Activated T-cell treated with anti-CD3 and anti-CD28 coated beads, Interleukin-2, amount 50 U/mL, for 48 hours (primary cell): ENCODE measurements at places on chromosomes 6 and 20.
A peak's percentile ranks its signal among the peaks of the same experiment; 100 is the strongest.

DNA sequence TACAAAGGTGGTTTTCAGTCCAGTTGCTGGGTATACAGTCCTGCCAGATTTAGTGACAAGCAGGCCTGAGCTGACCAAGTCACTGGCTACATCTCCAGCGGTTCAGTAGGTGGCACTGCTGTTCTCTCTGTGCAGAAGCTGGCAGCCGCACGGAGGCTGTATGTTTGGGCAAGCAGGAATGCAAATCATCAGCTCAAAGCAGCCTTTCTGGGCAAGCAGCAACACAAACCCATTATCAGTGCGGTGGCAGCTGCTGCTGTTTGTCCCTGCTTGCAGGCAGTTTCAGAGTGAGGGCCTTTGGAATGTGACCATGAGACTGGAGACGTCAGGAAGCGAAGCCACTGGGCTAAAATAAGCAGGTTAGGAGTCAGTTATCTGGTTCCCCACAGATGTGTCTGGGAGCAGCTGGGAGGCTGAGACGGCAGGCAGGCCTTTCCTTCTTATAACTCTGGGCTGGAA, 72.5 kb downstream of the TXLNB start:
- peak; percentile 78 for DNase-seq

DNA sequence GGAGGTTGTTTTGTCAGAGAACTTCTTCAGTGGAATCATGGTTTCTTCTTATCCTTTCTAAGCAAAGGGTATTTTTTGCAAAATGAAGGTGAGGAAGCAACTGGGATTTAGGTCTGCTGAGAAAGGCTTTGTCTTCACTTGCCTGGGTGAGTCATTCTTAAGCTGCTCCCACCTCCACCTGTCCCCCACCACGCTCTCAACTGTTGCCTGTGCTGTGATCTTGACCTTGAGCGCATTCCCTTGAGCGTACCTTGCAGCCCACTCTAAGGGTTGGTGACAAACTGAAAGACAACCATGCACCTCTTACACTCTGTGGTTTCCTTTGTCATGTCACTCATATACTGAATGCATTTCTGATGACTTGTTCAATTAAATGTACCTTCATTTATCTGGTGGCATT, 641.1 kb downstream of the RNF144B start:
- no peak for DNase-seq

DNA sequence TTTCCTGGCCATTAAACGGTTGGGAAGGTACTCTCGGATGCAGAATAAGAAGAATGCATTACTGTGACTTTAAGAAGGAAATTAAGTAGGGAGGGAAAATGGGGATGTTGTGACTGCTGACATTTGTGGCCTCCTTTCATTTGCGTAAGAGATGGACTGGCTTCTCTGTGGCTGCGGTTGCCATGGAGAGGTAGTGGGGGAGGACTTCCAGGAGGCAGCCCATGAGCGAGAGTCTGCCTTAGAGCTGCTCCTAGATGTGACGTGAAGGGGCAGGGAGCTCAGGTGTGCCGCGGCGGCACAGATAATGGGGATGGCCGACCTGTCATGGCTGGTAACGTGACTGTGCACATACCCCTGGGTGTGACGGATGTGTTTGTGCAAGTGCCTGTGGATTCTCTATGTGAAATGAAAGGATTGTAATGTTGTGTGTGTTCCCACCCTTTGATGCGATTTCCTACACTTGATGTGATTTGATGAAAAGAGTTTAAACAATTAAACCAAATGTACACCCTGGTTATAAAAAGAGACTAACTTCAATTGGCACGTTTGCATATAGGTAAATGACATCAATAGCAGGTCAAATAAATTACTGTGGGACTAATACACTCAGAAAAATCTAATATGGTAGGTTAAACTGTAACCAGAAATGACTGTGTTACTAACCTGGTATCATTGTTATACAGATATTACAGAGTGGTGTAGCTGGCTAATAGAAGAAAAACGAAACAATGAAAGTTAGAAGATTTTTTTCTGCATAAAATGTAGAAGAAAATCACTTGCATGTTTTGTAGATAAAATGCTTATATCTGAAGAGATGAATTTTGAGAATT, 48.9 kb downstream of the HIVEP1 start:
- peak; percentile 78 for DNase-seq

DNA sequence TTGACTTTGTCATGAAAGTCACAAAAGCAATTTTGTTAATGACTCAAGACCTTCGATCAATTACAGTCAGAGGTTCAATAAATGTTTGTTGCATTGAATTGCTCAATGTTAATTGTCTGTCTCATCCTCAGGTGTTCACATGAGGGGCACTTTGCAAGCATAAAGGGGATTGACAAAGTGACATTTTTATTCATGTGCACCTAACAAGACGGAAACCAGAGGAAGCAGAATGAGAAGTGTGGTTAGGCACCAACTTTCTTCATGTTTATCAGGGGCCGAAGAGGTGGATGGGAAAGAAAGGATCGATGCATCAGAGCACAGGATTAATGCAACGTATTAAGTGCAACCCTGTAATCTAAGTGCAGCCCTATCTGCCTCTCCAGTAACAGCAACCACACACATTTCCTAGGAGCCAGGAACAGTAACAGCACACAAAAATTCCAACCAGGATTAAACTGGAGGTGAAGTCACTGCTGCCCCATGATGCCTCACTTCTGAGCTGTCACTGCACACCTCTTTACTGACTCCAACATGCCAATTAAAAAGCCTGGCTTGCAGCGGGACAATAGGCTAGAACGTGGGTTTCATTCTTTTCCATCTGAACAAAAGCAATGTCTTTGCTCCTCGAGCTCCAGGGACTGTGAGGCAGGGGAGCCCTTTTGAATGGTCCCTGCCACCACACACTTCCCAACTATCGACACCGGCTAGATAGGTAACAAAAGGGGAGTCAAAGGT, 262.7 kb downstream of the CD83 start:
- DNase-seq = no peak

DNA sequence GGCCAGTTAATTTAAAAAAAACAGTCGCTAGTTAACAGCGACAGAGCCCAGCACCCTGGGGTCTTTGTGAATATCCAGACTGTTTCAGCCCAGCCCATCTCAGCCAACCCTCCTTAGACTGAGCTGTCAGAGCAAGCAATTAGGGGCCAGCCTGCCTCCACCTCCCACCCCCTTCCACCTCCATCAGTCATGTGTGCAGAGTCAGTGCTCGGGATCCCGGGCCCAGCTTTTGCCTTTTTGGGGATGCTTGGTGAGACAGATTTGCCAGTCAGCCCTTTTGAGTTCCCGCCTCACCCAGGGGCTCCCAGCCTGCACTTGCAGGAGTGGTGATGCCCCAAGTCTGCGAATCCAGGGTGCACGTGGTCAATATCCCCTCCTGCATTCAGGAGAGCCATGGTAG, 6.5 kb upstream of the FAM83D start:
- no peak for DNase-seq

DNA sequence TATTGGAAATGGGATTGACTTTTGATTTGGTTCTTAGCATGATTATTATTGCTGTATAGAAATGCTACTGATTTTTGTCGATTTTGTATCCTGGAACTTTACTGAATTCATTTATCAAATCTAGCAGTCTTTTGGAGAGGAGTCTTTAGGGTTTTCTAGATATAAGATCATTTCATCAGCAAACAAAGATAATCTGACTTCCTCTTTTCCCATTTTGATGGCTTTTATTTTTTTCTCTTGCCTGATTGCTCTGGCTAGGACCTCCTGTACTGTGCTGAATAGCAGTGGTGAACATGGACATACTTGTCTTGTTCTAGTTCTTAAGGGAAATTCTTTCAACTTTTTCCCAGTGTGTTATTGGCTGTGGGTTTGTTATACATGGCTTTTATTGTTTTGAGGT, 64.6 kb downstream of the ZC2HC1B start:
- DNase-seq = no peak

DNA sequence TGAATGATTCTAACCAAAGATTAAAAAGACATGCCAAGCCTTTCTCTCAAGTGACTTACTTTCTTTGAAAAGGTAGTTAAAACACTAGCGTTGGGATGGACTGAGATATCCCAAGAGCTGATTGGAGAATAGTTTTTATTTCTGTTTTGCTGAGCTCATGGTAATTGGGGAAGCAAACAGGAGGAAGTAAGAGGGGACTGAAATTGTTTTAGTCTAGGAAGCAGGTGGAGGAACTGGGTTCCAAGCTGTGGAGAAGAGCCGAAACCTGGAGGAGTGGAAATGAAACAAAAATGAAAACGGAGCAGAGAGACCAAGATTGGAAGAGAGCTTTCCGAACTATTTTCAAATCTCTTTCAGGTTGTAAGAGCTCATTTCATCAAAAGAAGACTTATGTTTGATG, 59.9 kb upstream of the TENT5A start:
- DNase-seq = no peak

- no peak for DNase-seq
These were observed 165.0 kb upstream of the SCGN start for GRCh38 chr6:25487012-25487411.

DNA sequence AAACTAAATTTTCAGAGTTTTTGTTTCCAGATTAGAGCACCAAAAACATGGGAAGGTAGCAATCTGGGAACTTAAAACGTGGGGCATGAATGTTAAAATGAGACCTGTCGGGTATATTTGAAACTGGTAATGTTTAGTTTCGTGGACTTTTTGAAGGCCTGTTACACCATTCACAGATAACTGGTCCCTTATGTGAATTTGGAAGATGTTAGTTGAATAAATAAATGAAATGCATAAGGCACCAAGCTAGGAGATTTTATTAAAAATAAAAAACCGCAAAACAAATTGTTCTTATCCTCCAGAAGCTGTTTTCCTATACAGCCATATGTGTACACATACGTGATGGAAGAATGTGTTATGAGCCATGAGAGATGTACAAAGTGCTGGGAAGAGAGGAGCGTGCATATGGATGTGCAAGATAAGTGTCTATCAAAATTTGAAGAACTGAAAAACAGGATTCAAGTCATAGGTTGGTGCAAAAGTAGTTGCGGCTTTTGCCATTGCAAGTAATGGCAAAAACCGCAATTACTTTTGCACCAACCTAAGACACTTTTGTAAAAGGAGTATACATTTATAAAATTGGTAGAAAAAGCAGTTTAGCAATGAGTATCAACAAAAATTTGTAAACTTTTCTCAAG, 700 bp upstream of the MCUR1 start:
- no peak for DNase-seq

DNA sequence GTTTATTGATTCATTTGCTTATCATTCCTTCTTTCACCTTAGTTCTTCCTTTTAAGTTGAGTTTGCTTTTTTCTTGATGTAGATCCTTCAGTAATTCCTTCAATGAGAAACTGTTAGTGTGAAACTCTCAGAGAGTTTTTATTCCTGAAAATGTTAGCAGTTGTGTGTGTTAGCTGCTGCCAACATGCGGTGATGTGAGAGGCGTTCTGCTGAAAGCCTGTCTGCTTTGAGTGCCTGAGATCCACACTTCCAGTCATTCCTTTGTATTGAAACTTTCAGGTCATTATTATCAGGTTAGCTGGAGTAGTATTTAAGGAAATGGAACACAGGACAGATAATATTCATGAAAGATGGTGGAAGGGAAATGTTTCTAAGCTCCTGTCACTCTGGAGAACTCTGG, 70.0 kb upstream of the SUPT3H start:
- no peak for DNase-seq

DNA sequence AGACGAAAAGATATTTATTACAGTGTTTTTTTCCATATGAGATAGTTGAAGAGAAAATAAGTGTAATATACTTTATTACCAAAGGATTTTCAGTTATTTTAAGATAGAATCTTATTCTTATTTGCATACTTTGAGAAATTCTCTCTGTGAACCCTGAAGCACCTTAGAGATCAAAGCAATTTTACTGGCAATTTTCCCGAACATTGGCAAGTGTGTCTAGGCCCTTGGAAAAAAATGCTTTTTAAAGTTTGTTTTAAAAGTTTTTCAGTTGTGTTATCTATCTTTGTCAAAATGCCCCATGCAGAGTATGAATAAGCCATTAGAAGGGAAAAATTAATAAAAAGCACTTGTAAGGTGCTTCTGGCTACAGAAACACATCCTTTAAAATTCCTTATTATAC, 276.8 kb upstream of the HSF2 start:
- no peak for DNase-seq

- no peak for DNase-seq
These were observed 50.0 kb upstream of the PLCG1 start for GRCh38 chr20:41087325-41087685.

DNA sequence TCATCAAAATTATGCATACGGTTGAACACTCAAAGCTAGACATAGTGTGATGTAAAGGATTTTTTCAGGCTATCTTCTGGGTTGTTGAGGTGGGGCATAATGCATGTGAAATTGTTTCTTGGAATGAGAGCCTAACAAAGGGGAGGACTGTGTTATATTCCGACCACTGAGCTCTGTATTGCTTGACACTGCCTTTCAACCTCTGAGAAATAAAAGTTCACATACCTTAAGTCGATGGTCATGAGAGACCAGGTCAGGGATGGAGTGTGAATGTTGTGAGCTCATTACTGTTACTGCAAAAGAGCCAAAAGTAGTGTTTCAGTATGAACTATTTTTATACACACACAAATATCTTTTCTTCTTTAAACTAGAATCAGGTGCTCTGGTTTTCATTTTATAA, 5.0 kb downstream of the PFDN4 start:
- no peak for DNase-seq

GRCh38 chr20:1894471-1894950, 696 bp upstream of the SIRPA start:
- DNase-seq = peak; percentile 41

GRCh38 chr6:27049863-27050781, 197.4 kb upstream of the PRSS16 start:
- no peak for DNase-seq

GRCh38 chr20:23349338-23350195, 1.0 kb upstream of the NXT1 start:
- DNase-seq = peak; percentile 38

DNA sequence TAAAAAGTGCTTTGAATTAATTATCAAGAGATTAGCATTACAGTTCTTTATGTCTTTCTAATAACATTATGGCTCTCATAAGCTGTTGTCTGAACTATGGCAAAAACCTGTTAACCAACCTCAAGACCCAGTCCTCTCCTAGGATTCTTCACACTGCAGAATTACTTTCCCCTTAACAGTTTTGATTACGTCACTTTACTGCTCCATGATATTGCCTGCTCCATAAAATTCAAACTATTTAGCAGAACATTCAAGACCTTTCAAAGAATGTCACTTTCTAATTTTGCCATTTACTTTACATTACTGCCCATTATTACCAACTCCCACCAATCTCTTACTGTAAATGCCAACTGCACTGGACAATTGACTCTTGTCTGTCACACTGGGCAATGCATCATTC, 843.5 kb downstream of the PHF3 start:
- DNase-seq = no peak

DNA sequence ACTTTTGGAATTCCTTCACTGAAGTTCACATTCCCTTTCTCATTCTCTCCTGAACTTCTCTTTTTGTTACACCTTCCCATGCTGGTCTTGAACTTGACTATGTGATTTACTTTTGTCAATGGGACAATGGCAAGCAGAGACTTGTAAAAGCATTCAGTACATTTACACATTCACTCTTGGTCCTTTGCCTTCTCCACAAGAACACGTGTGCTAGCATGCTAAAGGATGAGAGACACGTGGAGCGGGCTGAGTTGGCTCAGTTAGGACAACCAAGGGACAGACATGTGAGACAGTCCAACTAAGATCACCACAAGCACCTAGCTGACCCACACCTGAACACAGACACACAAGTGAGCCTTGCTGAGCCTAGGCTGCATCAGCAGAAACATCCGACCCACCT, 91.3 kb upstream of the PAK5 start:
- no peak for DNase-seq

GRCh38 chr6:2245877-2246863, 765 bp upstream of the GMDS start:
- peak; percentile 62 for DNase-seq

GRCh38 chr6:135191508-135192255, 10.6 kb downstream of the MYB start:
- no peak for DNase-seq

GRCh38 chr20:9969626-9970025, 65.2 kb upstream of the ANKEF1 start:
- DNase-seq = no peak
